Activated T-cell treated with anti-CD3 and anti-CD28 coated beads for 1 hour (primary cell): ENCODE measurements at places on chromosomes 2 and 18.

GRCh38 chr2:54271189-54271588 is 15.2 kb upstream of the TSPYL6 start:
- DNase-seq: no peak

DNA sequence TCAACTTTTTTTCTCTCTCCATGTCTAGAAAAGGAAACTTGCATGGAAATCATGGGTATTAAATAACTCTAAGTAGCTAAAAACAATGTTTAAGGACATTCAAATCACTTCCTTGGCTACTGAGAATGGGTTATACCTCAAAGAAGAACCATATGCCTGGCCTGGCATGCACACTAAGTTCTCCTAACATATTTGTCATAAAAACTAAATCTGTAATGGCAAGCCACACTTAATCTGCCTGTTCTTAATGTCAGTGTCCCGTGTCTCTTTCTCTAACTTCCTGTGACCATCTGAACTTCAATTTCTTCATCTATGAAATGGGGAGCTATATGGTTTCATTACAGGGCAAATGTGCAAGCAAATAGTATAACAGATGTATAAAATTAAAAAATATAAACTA is 11.1 kb downstream of the PDE1A start:
- no peak for DNase-seq

- no peak for DNase-seq
Observed at GRCh38 chr18:48781163-48781987, 169.4 kb downstream of the SMAD7 start.

DNA sequence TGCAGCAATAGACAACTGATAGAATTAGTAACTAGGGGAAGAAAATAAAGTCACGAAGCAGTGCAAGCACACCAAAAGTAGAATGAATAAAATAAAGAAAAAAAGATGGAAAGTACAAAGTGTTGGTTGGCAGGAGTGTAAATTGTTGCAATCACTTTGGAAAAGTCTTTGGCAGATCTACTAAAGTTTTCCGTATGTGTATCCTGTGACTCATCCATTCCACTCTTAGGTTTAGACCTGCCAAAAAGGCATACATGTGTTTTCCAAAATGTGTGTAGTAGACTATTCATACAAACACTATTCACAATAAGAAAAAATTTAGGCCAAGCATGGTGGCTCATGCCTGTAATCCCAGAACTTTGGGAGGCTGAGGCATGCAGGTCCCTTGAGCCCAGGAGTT is 282.1 kb upstream of the FSIP2 start:
- DNase-seq: no peak

- no peak for DNase-seq
Observed at GRCh38 chr2:9995059-9995458, 43.6 kb downstream of the GRHL1 start.

- DNase-seq: no peak
Observed at GRCh38 chr18:814300-815084, 2.5 kb upstream of the YES1 start.

DNA sequence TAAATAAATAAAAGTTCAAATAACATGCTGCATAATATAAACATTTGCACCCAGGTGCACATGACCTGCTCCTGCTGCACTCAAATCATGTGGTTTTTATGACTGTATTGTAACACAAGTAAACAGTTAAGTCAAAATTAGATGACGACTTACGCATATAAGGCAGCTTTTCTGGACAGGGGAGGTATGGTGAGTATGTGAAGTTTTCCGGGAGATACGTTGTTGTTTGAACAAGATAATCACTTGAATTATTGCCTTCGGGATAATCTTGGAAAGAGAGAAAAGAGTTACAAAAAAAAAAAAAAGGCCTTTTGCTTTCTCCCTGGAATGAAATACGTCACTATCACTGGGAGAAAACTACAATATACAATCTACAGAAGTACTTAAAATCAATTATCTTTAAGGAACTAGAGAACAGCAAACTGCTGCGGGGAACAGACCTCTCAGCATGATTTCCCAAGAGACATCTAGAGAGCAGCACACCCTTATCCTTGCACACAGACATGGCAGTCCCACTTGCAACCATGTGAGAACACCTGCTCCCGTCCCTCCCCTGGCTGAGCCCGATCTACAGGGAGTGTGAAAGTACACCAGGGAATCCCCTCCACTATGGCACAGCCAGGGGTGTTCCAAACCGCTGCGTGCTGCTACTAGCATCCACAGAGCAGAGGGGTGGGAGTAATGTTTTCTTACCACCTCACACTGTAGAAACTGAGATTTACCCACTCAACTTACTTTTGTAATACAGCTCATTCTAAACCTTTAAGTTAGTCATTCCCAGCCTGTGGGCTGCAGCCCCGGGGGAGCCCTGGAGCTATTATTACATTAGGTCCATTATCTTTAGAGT is 26.3 kb downstream of the B4GALT6 start:
- no peak for DNase-seq
